CD4-positive, alpha-beta T cell treated with Interleukin-17A for 1 hour (primary cell): ENCODE measurements at places on chromosomes 3 and 15.

- no peak for DNase-seq
These were observed 112.6 kb upstream of the KBTBD8 start for GRCh38 chr3:66885326-66886000.

- no peak for DNase-seq
These were observed 27.9 kb upstream of the TGFBR2 start for GRCh38 chr3:30578479-30578878.

GRCh38 chr3:19446687-19447086 is 298.4 kb downstream of the KCNH8 start:
- no peak for DNase-seq

DNA sequence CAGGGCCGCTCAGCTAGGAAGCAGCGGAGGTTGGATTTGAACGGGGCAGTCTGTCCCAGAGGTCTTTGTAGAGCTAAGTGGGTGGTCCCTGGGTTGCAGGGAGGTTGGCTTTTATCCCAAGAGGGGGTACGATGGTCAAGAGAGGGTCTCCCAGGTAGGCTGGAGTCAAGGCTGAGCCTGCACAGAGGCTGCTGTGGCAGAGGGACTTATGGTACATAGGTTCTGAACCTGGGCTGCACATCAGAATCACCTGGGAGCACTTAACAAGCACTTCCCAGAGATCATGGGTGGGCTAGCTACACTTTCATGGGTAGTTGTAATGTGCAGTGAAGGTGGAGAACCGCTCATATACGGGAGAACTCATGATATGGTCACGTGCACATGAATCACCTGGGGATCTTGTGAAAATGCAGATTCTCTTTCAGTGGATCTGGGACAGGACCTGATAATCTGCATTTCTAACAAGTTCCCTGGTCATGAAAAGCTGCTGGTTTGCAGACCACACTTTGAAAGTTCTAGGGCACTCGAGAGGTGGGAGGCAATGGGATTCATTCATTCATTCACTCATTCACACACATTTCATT is 2.9 kb upstream of the RASGRF1 start:
- no peak for DNase-seq

- DNase-seq: no peak
These were observed 853.5 kb downstream of the TUSC7 start for GRCh38 chr3:117563063-117563462.

GRCh38 chr15:65392368-65392767 is 14.6 kb upstream of the IGDCC3 start:
- no peak for DNase-seq

DNA sequence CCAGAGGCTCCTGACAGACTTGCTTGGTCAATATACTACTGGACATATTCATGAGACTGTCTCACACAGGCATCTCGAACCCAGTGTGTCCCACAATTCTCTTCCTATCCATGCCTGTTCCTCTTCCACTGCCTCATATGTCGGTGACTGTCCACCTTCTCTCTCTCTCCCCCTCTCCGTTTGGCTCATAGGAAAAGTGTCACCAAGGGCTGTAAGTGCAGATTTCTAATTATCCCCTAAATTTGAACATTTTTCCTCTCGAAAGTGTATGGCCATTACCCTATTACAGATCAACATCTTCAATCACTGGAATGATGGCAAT is 22.5 kb upstream of the MUC20 start:
- DNase-seq: no peak

DNA sequence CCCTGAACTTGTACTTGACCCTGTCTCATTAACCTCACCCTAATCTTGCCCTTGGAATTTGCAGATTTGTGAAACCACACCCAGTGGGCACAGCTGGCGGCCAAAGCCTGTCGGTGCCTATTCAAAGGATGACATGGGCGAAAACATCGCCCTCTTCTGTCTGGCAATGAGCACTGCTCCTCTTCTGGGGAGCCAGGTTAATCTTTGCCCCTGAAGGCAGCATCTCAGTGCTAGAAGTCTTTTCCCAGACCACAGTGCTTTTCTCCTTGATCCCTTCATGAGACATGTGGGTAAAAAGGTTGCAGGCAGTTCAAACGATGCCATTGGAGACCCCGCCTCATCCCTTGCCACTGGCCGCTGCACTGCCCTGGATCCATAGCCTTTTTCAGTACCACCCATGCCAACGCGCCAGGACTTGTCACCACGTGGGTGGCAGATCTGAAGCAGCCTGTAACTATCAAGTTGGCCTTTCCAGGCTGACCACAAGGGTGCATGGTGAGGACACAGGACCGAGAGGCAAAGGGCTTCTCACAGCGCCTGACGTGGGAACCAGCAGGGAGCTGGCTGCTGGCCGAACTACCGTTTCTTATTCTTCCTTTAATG is 6.5 kb upstream of the DNASE1L3 start:
- DNase-seq: peak; percentile 68

GRCh38 chr3:26799679-26800317 is 177.2 kb downstream of the LRRC3B start:
- no peak for DNase-seq

- DNase-seq: no peak
These were observed 17.5 kb downstream of the SLC12A8 start for GRCh38 chr3:125194849-125195601.

- DNase-seq: no peak
These were observed 29.9 kb upstream of the MCCC1 start for GRCh38 chr3:183129243-183129642.

- no peak for DNase-seq
These were observed 49.3 kb downstream of the UACA start for GRCh38 chr15:70714015-70714414.

- no peak for DNase-seq
These were observed 127.9 kb upstream of the SLC6A11 start for GRCh38 chr3:10688126-10688525.

DNA sequence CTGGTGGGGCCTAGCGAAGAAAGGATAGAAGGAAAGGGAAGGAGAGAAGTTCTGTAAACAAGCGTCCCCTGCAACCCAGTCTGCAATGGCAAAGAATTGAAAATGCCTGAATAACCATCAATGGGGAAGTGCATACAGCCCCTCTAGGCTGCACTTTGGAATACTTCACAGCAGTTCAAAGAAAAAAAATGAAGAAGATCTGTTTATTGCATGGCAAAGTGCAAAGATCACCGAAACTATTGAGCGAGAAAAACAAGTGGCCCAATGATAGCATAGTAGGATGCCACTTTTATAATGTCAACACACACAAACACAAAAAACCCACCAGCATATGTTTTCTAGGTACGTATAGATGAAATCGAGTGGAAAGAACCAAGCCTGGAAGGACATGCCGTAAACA is 13.6 kb upstream of the SLC6A1 start:
- no peak for DNase-seq

- no peak for DNase-seq
These were observed 74.4 kb downstream of the KY start for GRCh38 chr3:134576426-134576825.

- DNase-seq: no peak
These were observed 1.5 kb downstream of the NTRK3 start for GRCh38 chr15:88255087-88255483.

DNA sequence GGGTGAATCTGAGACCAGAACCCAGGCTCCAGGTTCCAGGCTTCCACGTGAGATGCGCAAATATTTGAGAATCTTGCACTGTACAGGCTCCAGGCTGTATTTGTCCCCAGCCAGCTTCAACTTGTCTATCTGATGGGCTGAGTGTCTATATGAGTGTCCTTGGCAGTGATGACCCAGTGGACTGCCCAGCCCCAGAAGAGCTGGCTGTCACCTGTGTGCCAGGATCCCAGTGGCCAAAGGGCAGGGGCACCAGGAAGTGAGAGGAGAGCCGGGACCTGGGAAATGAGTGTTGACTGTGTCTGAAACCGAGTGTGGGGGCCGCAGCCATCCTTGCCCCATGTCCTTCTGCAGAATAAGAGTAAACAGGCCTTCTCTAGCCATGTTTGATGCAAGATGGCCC is 10.4 kb downstream of the FAH start:
- no peak for DNase-seq

DNA sequence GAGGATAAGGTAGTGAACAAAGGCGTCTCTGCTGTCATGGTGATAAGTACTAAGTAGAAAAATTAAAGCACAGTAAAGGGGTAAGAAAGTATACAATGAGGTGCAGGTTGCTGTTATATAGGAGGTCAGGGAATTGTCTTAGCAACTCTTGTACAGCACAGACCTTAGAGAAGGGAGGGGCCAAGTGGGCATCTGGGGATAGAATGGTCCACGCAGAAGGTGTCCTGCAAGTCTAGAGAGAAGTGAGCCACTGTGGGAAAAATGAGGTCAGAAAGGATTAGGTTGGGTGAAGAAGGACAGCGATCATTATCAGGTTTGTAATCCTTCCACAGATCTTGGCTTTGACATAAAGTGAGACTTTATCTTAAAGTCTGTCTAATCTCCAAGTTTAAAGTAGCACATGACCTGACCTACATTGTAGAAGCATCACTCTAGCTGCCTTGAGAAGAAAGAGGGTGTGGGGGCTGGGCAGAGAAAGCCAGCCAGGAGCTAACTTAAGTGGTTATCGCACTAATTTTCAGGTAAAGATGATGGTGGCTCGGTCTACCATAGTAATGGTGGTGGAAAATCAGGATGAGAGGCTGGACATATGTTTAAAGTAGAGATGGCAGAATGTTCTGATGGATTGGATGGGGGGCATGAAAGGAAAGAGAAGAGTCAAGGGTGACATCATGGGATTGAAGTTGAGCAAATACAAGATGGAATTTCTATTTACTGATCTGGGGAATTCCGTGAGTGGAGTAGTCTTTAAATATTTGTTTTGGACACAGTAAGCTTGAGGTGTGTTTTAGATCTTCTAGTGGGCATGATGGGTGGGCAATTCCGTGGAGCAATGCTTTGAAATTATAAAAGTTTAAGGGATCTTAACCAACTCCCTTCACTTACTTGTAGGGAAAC is 919.2 kb downstream of the ROBO1 start:
- no peak for DNase-seq

- DNase-seq: no peak
These were observed 59.1 kb downstream of the FAM43A start for GRCh38 chr3:194744826-194745225.

DNA sequence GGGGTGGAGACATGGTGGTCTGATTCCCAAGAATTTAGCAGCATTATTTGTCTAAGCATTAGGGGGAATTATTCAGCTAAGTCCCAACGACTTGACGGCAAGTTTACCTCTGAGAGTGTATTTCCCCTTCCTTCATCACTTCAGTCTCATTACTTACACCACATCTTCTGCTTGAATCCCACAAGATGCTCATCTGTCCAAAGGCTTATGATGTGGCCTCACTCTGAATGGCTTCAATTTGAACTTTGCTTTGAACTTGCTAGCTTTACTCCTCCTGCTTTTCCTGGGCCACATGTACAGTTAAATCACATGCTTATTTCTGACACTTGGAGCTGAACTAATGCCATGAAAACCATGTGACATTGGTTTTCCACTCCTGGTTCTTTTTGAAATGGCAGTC is 231.3 kb upstream of the SATB1 start:
- DNase-seq: no peak

- DNase-seq: no peak
These were observed 85.6 kb upstream of the PIAS1 start for GRCh38 chr15:67968564-67968963.

- DNase-seq: no peak
These were observed 563.5 kb downstream of the EDEM1 start for GRCh38 chr3:5750874-5751640.

- DNase-seq: peak; percentile 39
These were observed 62.5 kb upstream of the SKOR1 start for GRCh38 chr15:67762610-67763368.

DNA sequence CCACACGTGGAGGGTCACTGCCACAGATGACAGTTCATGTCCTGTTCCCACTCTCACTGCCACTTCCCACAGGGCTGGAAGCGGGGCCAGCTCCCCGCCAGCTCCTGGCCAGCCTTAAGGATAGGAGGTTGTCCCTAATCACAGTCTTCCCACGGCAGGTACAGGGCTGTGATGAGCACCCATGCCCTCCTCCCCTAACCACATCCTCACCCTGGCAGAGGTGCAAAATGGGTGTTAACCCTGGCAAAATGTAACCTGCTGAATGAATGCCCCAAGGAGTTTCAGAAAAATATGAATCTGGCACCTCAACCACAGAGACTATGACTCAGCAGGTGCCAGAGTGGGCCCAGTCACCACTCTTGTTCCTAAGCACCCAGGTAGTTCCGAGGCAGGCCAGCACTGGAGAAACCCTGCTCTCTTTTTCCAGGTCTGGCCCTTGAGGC is 185.1 kb upstream of the TPM1 start:
- DNase-seq: peak; percentile 21

GRCh38 chr3:150603980-150604319 is 829 bp downstream of the SELENOT start:
- no peak for DNase-seq

- DNase-seq: no peak
These were observed 157.7 kb downstream of the THSD4 start for GRCh38 chr15:71272932-71273331.
